Activated CD4-positive, alpha-beta T cell treated with anti-CD3 and anti-CD28 coated beads, Interleukin-2, amount 50 U/mL, for 4 hours (primary cell): ENCODE measurements at places on chromosomes 2 and 18.
A peak's percentile ranks its signal among the peaks of the same experiment; 100 is the strongest.

- no peak for DNase-seq
Observed at GRCh38 chr18:76426737-76427305, 68.2 kb downstream of the ZNF516 start.

DNA sequence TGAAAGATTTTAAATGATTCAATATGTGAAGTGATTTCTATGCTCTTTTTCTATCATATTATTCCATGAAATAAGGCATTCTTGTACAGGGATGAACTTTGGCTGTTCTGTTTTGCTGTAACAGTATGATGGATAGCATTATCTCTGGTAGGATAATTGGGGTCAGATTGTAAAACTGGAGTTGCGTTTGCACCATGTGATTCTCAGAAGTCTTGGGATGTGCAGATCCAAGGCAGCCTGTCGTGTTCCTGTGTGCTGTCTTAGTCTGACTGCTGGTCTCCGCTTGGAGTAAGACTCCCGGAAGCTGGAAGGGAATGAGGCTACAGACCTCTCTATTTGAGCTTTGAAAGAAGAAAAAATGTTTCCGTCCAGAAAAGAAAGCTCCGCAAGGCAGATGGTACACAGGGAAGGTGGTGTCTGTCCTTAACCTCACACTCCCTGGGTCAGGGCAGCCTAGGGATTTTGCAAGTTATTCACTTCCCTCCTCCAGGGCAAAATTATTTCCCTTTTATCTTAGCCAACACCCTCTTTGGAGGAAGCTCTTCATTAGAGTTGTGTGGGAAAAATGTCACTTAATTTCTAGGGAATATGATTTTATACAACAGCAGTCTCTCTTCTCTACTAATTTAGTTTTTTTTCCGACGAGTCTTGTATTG lies 250.6 kb downstream of the PTPRM start:
- DNase-seq: no peak

- no peak for DNase-seq
Observed at GRCh38 chr2:134932864-134933526, 14.4 kb downstream of the CCNT2 start.

DNA sequence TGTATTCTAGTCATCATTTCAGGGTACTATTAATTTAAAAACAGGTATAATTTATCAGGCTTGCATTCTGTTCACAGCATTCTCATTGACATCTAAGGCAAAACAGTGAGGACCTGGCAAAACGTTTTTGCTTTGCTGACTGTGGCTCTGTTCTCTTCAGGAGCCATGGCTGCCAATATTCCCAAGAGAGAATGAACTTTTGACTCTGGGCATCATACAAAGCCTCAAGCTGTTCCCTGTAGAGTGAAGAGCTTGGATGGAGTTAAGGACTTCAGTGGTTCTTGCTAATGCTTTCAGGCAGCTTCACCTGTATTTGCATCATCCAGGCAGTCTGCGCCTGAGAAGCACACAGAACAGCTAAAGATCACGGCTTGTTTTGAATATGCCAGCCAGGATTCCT lies 65.9 kb upstream of the CAVIN2 start:
- no peak for DNase-seq

DNA sequence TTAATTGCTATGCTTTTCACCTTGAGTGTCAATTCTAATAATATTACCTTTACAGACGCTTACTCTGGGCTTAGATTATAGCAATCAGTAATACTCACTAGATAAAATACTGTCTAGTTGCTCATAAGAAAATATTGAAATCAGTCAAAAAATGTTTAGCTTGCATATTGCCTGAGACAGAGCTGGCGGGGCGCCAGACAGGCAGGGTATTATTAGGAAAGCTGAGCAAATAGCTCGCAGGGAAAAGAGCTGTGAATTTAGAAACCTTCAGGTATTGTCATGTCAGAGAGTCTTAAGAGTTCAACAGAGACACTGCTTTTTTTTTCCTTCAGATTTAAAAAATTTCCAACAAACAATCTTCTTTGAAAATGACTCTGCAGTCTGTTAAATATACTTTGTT lies 118.4 kb downstream of the MEIS1 start:
- no peak for DNase-seq

DNA sequence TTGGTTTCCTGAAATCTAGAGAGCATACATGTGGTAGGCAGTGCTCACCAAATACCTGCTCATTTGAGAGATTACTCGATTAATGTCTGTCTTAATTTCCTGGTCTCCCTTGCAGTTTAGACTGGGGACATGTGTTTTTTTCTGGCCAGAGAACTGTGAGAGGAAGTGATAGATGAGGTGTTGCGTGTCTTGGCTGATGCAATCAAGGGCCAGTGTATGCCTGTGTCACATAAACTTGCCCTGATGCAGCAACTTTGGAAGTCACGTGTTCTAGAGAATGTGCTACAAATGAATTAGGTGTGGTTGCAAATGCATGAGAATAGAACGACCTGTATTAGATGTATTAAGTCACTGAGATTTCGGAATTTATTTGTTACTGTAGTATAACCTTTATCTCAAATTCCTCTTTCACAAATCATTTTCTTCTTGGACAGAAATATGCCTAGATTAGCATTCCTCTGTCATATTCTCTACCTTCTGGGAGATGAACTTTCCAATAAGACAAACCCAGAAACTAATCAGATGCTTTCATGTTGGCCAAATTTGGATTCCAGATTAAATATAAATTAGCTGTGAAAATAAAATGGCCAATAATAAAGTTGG lies 9.9 kb upstream of the IL1A start:
- DNase-seq: no peak

- peak; percentile 85 for DNase-seq
Observed at GRCh38 chr2:219294356-219295351, 14.5 kb downstream of the PTPRN start.

DNA sequence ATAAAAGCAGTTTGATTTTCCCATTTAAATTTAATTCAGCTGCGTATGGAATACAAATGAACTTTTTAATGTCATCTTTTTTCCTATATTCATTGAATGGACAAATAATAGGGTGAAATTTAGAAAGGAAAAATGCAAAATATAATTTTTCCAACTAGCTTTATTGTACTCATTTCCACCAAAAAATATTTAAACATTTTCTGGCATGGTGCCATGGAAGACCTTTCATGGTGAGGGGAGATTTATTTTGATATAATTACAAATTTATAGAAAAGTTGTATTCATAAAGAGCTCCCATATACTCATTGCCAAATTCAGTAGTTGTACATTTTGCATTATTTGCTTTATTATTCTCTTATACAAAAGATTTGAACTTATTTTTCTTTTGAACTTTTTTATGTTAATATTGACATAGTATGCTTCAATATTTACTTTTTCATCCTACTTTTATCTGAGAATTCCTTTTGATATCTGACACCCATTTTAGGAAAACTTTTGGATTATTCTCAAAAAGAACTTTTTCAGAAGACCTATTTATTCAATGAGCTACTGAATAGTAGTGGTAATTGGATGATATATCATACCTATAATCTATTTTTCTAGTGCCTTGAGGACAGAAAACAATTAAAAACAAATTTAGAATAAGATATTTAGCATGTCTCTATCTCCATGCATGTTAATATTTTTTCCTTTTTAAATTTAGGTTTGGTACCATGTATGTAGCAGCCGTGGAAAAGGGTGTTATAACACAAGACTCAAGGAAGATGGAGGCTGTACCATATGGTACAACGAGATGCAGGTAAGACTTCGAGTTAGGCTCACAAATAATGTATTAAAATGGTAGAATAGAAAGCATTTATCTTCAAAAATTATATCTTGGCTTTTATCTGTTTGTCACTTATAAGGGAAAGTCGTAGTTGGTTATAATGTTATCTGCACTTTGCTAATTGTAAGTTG lies 37.5 kb downstream of the DDX1 start:
- DNase-seq: no peak

DNA sequence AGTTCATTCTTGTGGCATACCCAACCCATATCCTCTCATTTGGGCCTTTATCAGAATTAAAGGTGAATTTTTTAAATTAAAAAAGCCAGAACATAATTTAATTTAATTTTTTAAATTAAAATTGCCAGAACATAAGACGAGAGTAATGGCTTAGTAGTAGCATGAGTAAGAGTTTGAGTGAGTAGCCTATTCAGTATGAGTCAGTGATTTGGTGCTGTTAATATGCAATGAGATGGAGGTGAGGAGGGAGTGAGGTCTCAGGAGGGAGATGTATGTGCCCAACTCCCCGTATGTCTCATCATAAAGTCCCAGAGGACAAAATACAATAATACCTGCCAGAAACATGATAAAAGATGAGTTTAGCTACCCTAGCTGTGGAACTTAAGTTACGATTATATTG lies 115.3 kb upstream of the THOC1 start:
- no peak for DNase-seq

DNA sequence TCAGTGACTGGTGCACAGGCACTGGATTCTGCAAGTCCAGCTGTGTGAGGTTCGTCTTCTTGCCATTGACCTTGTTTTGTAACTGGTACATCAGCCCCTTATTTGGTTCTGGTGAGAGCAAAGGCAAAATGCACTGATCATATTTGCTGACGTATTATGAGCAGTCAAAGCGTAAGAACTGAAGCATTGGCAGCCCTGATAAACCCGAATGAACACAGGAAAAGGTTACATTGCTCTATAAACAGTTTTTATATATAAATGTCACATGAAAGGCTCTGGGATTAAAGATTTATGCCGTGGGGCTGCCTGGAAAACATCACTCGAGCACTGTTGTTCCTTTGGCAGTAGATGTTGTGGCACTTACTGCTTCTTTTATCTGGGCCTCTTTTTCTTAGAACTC lies 167.9 kb downstream of the IRS1 start:
- DNase-seq: no peak

- no peak for DNase-seq
Observed at GRCh38 chr2:117470311-117471095, 344.0 kb upstream of the DDX18 start.

DNA sequence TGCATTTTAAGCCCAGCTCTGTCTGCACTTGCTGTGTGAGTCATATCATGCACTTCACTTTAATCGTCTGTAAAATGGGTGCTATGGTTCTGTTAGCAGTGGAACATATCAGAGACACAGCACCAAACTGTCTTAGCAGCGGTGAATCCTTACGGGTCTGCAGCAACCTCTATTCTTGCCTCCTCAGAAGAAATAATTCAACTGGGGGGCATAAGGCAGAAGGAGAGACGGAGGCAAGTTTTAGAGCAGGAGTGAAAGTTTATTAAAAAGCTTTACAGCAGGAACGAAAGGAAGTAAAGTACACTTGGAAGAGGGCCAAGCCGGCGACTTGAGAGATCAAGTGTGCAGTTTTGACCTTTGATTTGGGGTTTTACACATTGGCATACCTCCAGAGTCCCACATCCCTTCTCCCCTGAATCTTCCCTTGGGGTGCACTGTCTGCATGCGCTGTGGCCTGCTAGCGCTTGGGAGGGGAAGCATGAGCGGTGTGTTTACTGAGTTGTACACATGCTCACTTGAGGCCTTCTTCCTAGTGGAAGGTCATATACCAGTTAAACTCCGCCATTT lies 109.8 kb downstream of the DDX1 start:
- DNase-seq: no peak

DNA sequence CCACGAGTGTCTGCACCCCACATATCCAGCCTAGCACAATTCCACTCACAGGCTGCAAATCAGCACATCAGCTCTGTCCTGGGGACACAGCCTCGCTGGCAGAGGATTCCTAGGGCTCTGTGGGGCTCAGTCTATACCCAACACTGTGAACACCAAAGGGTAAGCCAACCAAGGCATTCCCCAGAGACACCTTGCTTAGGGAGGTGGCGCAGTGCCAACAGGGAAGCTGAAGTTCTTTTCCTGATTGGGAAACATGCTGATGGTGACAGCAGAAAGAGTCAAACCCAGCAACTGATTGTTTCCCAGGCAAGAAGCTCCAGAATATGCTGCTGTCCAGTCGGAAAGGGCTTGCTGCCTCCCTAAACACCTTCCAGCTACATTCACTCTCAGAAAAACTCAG lies 55.8 kb downstream of the TTC32 start:
- DNase-seq: no peak

- no peak for DNase-seq
Observed at GRCh38 chr2:110664135-110664534, 13.7 kb downstream of the BUB1 start.

DNA sequence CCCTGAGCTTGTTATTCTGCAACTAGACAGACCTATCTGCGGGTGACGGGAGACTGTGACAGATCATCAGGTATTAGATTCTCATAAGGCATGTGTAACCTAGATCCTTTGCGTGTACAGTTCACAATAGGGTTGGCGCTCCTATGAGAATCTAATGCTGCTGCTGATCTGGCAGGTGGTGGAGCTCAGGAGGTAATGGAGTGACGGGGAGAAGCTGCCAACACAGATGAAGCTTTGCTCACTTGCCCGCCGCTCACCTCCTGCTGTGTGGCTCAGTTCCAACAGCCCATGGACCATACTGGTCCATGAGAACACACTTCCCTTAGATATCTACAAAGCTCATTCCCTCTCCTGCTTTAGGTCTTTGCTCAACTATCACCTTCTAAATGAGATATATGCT lies 198.2 kb upstream of the SMAD7 start:
- no peak for DNase-seq

- DNase-seq: peak; percentile 42
Observed at GRCh38 chr2:136134126-136134525, 16.2 kb upstream of the CXCR4 start.

DNA sequence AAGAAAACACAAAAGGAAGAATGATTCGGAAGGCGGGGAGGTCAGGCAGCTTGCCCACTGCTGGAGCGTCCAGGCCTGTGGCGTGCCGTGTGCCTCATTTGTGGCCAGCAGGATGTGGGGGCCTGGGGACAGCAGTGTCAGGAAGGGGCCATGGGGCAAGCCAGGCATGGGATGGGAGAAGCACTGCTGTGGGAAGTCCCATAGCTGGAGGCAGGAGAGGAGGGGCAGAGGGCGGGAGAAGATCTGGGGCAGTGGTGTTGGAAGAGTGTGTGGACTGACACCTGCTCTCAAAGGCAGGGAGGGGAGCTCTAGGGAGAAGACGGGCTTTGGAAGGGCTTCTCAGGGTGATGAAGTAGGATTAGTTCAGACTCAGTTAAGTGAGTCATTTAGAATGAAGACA lies 133.7 kb downstream of the ACOXL start:
- DNase-seq: no peak

DNA sequence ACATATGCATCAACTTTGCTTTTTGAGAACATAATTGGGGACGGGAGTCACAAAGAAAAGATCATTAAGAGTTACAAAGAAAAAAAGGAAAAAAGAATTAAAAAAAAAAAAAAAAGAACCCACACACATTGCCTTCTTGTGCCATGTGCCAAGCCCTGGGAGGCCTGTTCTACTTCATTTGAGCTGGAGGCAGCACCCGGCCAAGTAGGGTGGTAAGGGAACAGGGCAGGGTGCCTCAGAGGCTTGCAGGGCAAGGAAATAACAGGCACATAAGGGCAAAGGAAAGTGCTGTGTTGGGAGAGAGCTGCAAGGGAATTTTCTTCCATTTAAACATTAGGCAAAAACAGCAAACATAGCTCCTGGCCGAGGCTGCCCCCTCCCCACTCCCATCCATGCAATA lies 418.0 kb downstream of the TMEM182 start:
- no peak for DNase-seq
